Psoas muscle (tissue), 8 donors: ENCODE measurements at places on chromosomes 6 and 20. TPM values are rescaled to one million over a fixed set of nuclear protein-coding genes. Genes with fewer than 3 reads are reported as not detected.

- peak; percentile 71 for DNase-seq
These were observed 1.6 kb upstream of the HEY2 start for GRCh38 chr6:125747589-125748405.

- no peak for DNase-seq
These were observed 47.3 kb downstream of the ARMC2 start for GRCh38 chr6:108895571-108895970.

DNA sequence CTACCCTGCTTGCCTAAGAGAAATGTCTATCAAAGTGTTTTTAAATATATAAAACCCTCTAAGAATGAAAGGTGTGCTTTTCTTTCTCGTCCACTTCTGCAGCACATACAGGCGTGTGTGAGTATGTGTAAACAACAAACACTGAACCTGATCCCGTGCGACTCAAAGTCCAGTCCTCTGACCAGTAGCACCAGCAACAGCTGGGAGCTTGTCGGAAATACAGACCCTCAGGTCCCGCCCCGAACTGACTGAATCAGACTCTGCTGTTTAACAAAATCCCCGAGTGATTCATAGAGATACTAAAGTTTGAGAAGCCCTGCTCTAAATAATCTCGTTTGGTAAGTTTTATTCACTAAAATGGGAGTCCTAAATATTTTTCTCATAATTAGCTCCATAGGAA is 208.0 kb upstream of the KCNQ5 start:
- no peak for DNase-seq

DNA sequence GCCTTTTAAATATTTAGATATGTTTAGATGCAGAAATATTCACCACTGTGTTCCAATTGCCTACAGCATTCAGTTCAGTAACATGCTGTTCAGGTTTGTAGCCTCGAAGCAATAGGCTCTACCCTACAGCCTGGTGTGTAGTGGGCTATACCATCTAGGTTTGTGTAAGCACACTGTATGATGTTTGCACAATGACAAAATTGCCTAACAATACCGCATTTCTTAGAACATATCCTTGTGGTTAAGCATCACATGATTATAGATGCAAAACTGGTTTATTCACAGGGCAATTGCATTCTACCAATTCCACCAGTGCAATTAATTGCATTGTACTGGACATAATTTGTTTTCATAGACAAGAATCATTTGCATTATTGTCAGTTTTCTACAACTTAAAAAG is 7.9 kb upstream of the SLC22A16 start:
- DNase-seq, result no peak

STMND1 gene
- total RNA-seq, result not detected

LY6G6C gene
- total RNA-seq, result not detected
